ENCODE measurements at places on chromosomes 2 and 18. TPM values are rescaled to one million over a fixed set of nuclear protein-coding genes. Genes with fewer than 3 reads are reported as not detected.

CCDC148 gene
- not detected for total RNA-seq

NXPH2 gene
- total RNA-seq, result not detected

GDF7 gene
- total RNA-seq, result 0.11 TPM

RNF181 gene
- 130 TPM for total RNA-seq

GATA6 gene
- not detected for total RNA-seq

MRO gene
- not detected for total RNA-seq

BCL2L11 gene
- total RNA-seq, result 214 TPM
